RCC 7860 (cell line): ENCODE measurements at places on chromosomes 5 and 9.

- DNase-seq = no peak
These were observed 252.1 kb downstream of the SEC61B start for GRCh38 chr9:99474186-99474585.

GRCh38 chr9:130522233-130522808 lies 57.1 kb upstream of the FUBP3 start:
- DNase-seq = no peak

DNA sequence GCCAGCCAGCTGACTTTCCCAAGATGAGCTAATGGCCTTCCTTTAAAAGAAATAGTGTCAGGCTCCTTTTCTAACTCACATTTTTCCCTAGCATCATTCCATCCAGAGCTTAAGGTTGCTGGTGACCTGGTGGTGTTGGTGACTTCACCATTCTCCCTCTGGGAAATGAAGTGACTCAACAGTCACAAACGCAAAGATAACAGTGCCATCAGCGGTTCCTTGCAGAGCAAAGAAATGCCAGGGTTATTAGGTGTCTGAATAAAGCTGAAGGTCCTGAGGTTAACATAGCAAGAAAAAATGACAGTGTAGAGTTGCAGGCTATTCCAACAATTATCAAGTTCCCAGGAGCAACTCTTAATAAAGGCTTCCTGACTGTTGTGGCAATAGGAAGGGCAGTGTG lies 111.8 kb upstream of the SLC44A1 start:
- peak; percentile 99 for DNase-seq

DNA sequence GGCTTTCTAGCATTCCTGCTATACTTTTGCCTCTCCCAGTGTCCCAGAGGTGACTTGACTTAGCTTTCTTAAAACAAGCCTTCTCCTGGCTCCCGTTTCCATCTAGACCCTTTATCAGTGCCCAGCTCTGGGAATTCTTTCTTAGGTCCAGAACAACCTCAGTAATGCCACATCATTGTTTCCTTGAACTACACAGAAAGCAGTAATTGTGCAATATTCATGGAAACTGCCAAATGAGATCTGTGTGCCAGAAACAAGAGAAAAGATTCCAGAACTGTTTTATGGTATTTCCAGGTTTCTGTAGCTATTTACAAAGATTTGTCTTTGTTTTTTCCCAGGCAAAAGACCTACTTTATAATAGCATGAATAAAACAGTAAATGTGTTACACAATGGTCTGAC lies 391.3 kb downstream of the SLCO4C1 start:
- no peak for DNase-seq

DNA sequence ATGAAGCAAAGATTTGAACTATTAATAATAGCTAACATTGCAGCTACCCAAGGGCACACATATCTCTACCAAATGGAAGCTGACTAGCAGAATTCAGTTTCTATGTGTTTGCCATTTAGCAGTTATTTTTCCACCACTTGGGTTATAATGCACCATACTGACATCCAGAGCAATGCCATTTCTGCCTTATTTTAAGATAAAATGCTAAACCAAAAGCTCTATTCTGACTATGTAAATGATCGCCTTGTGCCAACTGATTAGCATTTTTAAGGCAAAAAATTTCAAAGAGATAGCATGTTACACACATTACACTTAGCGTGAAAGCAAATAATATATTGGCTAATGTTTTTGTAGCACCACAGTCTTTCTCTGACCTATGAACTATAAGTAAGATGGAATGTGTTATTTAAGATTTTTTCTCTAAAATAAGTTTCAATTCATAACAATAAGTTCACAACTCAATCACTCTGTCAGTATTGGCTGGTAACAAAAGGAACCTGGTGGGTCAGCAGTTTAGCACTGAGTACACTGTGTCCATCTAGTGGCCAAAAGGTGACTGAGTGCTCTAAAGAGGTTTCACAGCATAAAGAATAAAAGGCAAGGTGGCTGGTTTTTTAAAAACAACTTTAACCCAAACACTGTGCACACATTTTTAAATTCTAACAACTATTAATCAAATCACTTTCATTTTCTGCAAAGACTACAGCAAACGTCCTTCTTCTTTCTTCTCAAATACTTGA lies 443.5 kb downstream of the PDE4D start:
- no peak for DNase-seq

DNA sequence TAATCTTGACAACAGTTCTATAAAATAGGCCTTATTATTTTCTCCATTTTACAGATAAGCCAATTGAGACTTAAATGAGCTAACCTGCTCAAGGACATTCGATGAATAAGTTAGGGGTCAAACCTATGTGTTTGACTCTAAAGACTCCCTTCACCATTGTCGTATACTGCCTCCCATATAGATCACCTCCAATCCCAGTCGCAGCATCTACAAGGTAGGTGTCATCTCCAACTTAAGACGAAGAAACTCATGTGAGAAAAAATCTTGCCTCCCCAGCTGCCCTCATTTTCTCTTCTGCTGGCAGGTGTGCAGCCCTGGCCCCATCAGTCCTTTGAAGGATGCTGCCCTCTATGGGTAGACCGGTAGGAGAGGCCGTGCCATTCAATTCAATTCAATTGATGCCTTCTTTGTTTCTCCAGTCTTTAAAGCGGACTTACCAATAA lies 75.2 kb upstream of the SMARCA2 start:
- no peak for DNase-seq

DNA sequence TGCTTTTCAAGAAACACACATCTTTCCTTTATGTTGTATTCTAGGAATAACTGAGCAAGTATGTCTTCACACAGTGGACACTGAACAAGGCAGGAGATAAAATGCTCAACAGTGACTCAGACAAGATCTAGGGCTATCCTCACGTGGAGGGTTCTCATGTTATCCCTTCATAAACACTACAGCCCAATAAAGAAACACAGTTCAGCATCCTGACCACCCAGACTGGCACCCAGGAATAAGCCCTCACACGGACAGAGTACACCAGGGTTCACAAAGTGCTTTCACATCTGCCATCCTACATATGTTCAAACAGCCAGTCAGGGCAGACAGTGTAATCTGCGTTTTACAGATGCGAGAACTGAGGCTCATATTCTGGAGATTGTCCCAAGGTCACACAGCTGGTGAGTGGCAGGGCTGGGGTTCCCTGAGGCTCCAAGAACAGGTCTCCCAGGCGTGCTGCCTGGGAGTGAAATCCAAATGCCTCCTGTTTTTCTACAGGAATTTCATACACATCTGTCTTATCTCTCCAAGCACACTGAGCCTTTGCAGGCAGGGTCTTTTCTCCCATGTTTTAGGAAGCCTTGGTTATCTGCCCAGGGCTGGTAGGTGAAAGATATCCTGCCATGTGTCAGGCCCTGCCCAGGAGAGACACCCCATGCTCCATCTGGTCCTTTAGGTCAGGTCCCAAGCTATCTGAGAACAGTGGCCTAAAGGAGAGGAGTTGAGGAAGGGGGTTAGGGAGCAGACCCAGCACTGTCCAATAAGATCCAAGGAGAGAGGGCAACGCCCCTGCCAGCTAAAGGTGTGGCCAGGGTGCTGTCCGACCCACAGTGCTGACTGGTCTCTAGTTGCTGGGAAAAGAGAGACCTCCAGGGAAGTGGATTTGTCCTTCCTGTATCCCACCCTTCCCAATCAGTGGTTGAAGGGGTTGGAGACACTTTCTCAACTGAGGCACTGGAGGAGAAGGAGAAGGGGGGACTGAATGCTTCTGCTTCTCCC lies 47.9 kb upstream of the XPA start:
- no peak for DNase-seq

- DNase-seq = no peak
These were observed 2167.2 kb upstream of the C9orf72 start for GRCh38 chr9:29740518-29740917.

DNA sequence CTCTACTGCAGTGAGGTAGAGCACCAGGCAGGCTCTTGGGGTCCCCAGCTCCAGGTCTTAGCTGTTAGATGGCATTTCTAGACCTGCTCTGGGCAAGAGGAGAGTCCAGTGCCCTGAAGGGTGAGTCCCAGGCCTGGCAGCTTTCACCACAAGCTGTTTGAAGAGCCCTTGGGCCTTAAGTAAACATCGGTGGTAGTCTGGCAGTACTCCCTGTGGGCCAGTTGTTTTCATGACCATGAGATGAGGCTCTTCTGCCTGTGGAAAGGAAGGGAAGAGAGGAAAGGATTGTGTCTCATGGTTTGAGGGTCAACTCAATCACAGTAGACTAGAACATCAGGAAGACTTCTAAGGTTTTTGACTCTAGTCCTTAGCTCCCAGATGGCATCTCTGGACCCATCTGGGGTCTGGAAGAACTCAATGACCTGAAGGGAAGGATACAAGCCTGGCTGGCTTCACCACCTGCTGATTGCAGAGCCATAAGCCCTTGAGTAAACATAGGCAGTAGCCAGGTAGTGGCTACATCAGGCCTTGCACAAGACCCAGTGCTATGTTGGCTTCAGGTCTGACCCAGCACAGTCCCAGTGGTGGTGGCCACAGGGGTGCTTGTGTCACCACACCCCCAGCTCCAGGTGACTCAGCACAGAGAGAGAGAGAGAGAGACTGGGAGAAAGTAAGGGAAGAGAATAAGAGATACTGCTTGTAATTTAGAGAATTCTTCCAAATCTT lies 114.3 kb upstream of the PCSK5 start:
- DNase-seq = no peak

GRCh38 chr5:79109527-79110492 lies 1.8 kb upstream of the BHMT start:
- DNase-seq = no peak

DNA sequence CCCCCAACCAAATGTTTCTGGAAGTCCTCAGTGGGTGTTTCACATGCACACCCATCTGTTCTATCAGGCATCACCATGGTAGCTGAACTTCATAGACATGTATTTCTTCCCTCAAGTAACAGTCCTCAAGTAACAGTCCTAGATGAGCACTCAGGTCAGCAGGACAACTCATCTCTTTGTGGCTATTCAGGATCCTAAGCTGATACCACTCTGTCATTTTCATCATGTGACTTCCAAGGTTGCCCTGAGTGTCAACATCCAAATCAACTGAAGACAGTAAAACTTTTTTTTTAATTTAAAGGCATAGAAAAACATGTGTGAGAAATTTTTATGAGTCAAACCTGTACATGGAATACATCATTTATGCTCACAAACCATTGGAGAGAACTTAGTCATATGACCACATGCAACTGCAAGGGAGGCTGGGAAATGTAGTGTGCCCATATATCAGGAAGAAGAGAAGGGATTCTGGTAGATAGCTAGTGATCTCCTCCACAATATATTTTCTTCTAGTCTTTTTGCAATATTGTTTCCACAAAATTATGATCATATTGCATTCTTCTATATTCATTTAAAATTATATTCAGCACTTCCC lies 64.2 kb upstream of the FST start:
- DNase-seq = no peak

DNA sequence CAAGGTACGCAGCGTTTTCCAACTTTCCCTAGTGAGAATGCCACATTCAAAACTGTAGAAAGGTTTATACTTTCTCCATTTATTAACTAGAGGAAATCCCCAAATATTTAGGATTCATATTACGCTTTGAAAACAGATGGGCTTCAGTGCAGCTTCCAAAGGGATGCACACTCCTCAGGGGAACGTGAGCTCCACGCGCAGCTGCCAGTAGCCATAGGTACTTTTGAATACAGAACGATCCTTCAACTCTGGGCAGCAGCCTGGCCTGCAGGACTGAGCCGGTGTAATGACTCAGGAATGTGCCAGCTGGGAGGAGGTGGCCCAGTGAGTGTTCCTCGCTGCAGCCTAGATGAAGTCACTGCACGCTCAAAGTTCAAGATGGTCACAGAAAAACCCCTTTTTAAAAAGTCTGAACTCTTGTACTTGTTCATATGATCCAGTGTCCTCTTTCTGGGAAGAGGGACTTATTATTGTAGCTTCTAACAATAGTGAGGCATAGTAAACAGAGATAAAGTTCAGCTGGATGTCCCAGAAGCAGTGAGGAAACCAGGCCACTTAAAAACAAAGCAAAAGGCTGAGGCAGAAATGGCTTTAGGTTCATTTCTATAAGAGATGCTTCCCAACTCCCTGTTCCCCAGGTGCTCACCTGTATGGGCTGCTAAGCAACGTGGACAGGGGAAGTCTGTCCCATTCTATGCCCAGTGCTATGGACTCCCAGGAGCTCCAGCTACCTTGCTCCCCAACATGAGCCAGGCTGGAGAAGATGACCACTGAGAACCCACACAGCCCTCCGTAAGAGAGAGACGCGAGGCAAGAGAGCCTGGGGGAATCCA lies 130.0 kb downstream of the LHFPL2 start:
- peak; percentile 79 for DNase-seq

GRCh38 chr5:92544036-92544435 lies 1037.0 kb downstream of the NR2F1-AS1 start:
- DNase-seq = no peak

- no peak for DNase-seq
These were observed 90.4 kb downstream of the SERINC5 start for GRCh38 chr5:80165452-80165851.

DNA sequence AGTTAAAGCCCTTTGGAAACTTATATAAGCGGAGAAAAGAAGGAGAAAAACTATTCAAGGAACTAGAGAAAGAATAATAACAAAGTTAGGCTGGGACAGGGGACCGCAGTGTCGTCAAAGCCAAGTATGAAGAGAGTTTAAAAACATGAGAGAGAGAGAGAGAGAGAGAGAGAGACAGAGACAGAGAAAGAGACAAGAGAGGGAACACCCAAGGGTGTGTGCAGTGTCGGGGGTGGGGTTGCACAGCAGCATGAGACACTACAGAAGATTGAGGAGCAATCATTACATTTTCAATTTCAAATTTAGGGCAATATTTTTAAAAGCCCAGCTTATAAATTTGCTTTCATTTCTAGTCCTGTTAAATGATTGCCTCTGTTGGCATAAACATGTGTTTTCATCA lies 74.3 kb downstream of the NNT start:
- DNase-seq = no peak

- peak; percentile 39 for DNase-seq
These were observed 99.7 kb downstream of the GOLPH3 start for GRCh38 chr5:32074401-32074800.

- DNase-seq = no peak
These were observed 2.7 kb downstream of the ASTN2 start for GRCh38 chr9:117412006-117412715.

GRCh38 chr9:73775757-73776156 lies 624.1 kb downstream of the ANXA1 start:
- no peak for DNase-seq

GRCh38 chr9:112012026-112012902 lies 115.7 kb downstream of the UGCG start:
- peak; percentile 97 for DNase-seq

DNA sequence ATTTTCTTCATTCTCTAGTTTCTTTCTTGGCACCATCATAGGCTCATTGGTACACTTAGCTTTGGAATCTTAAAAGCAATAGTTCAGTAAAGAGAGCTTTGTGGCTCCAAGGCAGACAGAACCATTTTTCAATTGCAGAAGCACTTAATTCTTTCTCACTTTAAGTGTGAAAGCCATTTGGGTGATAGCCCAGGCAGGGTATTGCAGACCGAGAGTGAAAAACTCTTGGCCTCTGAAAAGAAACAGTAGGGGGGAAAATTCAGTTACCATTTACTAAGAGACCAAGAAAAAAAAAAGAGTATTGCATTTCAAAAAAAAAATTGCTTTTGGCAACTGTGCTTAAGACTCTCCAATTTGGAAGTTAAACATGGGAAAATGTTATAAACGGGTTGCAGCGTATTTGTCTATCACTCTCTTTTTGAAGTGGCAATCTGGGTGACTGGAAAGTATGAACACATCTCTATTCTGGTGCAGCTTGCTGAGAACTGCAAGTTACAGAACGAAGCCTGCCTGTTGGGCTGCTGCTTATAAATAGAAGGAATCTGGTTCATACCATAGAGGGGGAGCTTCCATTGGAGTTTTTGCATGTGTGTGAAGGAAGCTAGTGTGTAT lies 170.5 kb downstream of the TLE4 start:
- DNase-seq = no peak

- DNase-seq = no peak
These were observed 614.3 kb downstream of the ACTL7B start for GRCh38 chr9:108241384-108242073.
